ENCODE measurements at places on chromosomes 16 and 17.

DNA sequence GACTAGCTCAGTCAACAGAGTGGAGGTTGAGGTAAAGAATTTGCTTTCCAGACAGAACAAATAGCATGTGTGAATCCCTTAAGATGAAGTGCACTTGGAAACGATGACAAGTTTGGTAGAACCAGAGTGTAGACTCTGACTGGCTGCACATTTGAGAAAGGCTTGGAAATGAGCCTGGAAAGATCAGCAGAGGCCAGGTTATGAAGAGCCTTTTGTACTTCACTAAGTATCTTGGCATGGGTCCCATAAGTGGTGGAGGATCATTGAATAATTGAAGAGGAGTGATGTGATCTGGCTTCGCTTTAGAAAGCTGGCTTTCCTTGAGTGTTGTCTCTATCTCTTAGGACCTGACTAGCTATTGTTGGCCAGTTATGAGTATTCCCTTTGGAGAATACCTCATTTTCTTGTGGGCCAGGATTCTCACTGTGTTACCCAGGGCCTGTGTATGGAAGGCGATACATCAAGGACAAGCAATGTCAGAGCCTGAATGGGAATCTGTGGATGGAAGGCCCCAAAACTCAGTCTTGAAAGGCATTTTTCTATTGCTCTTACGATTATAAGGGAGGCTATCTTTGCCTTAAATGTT lies 329.8 kb downstream of the UTP18 start:
- no peak for DNase-seq

DNA sequence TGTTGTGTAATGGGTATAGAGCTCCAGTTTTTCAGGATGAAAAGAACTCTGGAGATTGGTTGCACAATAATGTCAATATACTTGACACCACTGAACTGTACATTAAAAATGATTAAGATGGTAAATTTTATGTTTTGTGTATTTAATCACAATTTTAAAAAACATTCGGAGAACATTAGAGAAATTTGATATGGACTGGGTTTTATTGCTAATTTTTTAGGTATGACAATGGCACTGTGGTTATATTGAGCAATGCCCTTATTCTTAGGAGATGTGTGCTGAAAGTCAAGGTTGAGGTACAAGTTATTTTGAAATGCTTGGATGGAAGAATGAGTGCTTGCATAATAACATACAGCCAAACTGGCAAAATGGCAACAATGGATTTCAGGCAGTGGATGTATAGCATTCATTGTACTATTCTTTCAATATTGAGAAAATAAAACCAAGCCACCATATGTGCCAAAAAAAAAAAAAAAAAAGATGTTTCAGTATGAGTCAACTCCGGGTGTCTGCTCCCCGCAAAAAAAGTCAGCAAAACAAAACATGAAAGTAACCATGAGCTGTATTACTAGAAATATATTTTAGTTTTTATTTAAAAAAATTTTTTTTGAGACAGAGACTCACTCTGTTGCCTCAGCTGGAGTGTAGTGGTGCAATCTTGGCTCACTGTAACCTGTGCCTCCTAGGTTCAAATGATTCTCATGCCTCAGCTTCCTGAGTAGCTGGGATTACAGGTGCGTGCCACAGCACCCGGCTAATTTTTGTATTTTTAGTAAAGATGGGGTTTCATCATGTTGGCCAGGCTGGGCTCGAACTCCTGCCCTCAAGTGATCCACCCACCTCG lies 19.8 kb downstream of the HOXB1 start:
- no peak for DNase-seq

DNA sequence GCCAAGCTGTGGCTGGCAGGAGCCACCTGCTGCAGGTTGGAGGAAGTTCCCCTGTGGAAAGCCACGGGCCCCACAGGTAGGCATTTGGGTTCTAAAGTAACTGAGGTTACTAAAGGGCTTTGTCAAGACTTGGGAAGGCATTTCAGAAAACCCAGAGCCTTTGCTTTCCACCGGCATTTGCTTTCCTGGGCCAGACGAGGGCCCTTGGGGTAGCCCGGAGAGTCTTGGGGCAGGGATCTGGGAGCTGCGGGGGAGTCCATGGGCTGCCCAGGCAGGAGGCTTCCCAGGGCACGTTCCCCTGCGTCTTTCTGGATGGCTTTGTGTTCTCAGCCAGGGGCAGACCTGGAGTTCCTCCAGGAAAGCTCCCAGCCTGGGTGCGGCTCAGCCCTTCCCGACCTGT lies 43.5 kb downstream of the JPH3 start:
- DNase-seq = no peak

GRCh38 chr17:64410750-64411490 lies 20.3 kb upstream of the PECAM1 start:
- DNase-seq = no peak

DNA sequence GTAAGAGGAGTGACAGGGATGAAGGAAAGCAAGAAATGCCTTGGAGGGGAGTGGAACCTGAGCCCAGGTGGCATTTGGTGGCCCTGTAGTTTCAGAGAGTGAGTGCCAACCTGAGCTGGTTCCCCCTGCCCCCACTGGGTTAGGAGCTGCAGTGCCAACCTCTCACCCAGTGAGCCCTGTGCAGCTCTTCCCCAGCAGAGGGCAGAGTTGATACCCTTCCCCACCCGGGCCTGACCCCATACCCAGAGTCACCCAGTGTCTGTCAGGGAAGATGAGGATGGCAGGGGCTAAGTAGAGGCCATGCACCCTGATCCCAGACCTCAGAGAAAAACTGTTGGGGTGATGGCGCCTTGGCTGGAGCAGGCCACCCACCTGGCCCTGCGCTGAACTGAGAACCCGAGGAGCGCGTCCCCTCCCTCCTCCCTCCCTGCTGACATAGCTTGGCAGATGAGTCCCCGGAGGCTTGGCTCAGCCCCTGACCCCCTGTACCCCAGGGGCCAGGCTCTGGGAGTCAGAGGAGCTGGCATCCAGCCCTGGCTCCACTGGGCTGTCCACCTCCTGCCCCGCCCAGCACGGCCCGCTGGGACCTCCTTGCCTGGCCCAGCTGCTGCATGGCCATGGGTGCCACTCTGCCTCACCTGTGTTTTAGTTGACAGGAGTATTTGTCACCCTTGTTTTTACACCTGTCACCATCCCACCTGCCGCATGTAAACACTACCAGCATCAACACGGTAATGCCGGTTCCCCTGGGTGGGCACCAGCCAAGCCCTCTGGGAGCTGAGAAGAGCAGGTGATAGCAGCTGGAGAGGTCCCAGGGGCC lies 113.9 kb downstream of the AMFR start:
- no peak for DNase-seq

All from GF-D8 (cell line).